ENCODE measurements at places on chromosomes 2 and 18.

GRCh38 chr2:60796573-60797509 is 40.8 kb downstream of the PAPOLG start:
- no peak for DNase-seq

DNA sequence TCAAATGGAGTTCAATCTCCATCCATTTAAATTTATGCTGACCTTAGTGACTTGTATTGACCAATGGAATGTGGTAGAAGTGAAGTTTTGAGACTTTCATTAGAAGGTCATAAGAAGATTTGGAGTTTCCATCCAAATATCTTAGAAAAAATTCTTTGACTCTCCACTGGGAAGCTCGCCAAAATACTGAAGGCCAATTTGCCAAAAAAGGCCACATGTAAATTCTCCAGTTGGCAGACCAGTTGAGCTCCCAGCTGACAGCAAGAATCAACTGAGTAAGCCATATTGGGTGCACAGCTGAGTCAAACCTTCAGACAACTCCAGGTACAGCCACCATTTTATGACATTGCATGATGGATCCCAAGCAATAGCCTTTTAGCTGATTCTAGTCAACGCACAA is 228.3 kb upstream of the SETBP1 start:
- no peak for DNase-seq

GRCh38 chr2:9002637-9003365 is 683 bp downstream of the MBOAT2 start:
- DNase-seq, result no peak

DNA sequence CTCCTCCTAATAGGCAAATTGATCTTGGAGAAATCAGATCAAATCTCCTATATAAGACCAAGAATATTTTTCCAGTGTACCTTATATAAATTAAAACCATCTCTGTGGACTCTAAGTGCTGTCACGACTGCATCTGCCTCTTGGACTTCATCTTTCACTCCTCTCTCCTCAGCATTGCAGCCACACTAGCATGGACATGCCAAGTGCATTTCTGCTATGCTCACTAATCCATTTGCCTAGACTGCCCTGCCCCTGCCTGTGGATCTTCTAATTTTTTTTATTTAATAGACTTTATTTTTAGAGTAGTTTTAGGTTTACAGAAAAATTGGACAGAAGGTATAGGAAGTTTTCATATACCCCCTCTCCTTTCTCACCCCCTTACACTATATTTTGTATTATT is 146.7 kb upstream of the VWC2L start:
- DNase-seq, result no peak

DNA sequence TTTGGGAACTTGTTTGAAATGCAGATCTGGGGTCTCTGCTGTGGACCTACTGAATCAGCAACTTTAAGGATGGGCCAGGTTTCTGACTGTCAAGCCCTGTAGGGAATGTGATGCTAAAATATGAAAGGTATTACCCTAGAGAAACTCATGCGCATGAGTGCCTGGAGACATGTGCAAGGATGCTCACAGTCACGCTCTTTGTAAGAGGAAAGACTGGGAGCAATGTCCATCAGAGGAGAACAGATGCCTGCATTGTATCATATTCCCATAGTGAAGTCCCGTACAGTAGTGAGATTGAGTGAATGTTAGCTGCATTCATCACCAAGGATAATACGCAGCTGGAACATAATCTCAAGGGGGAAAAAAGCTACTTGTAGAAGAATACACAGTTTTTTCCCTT is 14.1 kb downstream of the ZNF407 start:
- no peak for DNase-seq

DNA sequence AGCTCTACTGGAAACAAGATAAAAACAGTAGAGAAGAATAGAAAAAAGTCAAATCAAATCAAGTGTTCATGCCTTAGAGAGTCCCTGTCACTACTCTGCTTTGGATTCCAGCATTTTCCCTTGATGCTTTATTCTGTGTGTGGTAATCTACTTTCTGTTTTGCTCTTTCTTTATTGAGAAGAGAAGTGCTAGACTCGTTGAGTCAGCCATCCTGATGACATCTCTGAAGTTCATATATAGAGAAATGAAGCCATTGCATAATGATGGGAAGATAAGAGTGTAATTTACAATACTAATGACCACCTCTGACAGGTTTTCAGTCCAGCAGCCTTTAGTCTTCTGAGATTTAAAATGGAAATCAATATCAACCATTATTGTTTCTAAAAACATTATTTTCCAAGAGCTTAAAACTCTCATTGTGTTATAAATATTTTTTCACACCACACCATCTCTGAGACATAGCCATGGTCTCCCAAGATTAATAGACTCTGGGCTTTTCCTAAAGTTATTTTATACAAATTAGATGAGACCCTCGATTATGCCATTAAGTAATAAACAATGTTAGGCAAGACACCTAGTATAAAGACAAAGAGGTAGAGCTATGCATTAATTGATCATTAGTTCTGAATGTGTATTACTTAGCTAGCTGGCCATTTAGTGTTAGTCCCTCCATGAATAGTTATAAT is 679.0 kb upstream of the ACVR2A start:
- no peak for DNase-seq

DNA sequence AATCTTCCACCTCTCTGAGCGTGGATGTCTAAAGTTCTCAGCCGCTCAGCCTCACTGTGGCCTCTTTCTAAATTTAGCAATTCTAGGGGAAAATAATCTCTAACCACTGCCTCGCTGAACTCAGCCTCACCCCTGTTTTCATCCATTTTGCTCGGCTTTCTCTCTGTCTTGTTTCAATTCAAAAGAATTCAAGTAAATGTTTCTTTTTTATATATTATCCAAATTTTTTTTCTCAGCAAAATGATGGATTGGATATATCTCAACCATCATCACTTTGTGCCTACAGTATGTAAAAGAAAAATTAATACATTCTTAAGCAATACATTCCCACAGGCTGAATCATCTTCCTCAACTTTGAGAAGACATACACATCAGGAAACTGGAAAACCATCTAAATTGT is 24.0 kb upstream of the GALNT5 start:
- no peak for DNase-seq

DNA sequence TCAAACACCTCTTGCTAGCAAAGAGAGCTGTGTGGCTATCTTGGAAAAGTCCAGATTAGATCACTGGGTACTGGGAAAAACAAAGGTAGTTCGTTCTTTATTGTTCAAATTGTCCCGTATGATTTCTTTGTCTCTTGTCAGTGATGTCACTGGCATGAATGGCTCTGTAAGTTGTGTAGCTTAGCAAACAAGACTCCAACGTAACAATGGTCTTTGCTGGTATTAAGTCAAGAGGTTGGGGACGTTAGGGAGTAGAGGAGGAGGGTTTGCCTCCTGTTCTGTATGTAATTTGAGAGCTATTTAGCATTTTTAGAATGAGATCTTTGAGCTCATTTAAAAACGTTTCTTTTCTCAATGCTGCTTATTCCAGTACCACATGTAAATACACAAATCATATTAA is 216.5 kb upstream of the SP5 start:
- no peak for DNase-seq

DNA sequence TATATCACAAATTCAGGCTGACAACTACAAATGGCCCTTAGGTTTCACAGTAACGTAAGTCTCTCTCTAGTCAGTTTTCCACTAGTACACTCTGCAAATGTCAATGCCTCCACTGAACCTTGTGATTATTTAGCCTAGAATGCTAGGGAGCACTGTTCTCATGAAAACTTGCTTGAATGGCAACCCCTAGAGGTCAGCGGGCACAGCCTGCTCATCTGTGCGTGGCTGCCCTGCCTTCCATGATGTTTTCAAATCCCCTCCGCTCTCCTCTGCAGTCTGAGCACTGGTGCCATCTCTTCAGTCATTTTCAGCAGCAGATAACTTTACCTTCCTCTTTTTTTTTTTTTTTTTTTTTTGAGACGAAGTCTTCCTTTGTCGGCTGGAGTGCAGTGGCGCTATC is 84.1 kb upstream of the GULP1 start:
- no peak for DNase-seq

DNA sequence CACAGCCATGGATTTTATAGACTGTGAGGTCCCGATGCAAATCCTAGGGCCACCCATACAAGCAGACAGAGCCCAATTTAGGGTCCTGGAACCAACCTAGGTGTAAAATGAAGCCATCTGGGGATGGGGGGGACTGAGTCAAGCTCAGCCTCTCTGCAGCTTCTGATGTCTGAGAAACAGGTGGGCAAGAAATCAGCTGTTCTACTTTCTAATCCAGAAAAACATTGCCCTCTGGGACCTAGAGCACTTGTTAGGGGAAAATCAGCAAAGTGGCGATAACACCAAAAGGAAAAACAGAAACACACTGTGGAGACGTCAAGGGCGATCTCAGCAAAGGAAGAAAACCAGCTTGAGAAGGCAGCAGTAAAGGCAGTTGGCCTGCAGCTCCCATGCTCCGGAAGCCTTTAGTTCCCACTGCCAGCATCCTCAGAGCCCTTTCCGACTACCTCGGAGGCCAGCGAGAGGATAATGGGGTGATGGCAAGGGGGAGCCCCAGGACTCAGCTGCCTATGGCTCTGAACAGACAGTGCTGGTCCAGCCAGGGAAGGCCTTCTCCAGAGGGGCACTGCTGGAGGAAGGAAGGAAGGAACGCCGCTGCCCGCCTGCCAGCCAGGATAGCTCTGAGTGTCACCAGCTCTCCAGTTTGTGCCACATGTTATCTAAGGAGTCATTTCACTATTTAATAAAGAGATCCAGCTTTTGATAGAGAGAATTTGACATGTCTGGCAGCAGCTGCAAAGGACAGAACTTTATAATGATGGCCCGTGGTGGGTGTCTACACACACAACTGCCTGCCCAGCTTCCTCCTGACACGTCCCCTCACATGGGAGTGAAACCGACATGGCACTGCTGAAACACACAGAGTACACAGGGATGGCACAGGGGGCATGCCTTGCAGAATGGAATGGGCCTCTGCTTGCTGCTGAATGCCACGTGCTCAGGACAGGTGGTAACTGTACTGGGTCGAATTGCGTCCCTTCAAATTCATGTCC is 37.7 kb downstream of the HS1BP3 start:
- no peak for DNase-seq

DNA sequence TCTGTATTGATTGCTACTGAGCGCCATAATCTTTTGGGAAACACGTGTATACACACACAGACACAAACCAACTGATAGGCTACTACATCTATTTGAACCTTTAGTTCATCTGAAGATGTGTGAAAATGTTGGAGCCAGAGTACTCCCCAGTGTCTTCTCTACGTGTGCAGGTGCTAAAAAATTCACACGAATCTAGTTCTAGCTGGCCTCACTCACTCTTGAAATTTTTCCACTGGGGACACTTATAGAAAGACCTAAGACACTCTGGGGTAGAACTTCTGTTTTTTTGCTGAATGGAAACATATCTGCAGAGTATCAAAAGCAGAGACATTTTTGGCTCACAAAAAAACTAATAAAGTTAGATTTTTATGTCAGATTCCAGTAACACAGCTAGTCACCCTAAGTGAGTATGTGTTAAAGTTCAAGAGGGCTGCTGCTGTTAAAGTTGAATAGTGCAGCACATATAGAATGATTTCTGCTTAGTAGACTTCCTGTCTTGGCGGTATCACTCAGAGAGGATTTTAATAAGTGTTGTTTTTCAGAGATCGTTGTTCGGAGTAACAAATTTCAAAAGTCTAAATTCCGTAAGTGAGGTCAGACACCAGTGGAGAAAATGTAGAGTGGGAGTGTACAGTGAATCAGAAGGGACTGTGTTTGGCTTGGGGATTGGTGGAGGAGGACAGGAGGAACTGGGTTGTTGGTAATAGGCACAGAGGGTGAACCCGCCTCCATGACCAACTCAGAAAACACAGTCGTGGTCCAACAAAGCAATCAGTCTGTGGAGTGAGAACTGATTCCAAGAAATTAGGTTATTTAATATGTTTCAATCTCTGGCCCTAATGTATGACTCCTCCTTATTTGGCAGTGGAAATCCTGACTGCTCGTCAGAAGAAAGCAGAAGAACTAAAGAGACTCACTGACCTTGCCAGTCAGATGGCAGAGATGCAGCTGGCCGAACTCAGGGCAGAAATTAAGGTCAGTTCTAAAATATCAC is 43.1 kb downstream of the KCTD18 start:
- DNase-seq, result peak; percentile 32

DNA sequence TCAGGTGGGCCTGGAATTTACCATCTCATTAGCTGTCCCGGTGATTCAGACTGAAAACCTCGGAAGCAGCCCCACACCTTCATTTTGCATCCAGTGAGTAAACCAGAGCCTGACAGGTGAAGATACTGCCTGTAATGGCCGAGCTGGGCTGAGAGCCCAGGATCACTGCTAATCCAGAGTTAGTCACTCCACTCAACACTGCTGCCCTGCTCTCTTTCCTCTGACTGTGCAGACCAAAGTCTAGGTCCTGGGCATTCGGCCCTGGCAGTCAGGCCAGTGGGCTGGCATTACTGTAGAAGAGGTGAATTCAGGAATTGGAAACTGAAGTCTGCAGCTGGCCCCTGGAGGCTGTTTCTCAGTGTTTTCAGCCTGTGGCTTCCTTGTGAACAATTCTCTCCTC is 44.3 kb downstream of the TMEM17 start:
- no peak for DNase-seq

DNA sequence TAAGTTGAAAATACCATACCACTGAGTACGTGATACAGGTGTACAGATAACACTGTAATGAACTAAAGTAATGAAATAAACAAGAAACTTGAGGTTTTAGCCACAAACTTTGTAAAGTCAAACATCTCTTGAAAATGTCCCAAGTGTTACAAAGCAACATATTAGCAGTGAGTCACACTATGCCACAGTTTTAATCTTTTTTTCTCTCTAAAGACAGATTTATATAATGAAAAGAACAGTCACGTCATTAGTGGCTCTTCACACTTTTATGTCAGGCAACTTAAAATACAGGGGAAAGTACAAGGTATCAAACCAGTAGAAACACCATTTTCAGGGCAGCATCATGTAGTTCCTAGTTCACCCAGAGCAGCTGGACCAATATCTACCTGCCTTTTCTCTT is 42.1 kb downstream of the RAPH1 start:
- no peak for DNase-seq

DNA sequence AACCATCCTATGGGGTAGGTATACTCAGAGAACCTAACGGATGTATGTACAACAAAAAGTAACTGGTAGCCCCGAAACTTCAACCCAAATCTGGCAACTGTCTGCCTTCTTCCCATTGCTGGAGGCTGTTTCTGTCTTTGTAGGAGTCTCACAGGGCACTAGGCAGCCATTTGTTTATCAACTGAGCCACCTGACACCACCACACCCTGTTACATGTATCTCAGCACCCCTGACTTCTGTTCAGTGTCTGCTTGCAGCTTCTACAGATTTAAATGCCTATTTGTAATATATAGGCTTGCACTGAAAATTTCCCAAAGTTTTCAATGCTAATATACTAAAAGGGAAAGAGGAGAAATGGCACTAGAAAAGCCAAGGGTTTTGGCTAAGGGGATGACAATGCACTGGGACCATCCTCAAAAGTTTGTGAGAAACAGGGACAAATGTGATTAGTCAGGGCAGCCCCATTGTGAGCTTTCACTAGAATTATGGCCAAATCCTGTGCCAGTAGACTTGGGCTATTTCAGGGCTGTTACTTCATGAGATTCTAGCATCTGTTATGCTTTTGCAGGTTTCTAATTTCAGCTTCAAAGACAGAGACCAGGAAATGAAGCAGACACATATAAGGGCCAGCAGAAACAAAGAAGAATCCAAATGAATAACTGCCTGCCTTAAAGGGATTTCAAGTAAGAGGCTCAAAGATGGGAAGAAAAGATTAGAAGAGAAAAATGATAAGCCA is 103.3 kb downstream of the MYO5B start:
- no peak for DNase-seq

- no peak for DNase-seq
Measured at GRCh38 chr2:109062145-109062858, 66.7 kb upstream of the SH3RF3 start.
